ENCODE measurements at places on chromosomes 12 and 14.

DNA sequence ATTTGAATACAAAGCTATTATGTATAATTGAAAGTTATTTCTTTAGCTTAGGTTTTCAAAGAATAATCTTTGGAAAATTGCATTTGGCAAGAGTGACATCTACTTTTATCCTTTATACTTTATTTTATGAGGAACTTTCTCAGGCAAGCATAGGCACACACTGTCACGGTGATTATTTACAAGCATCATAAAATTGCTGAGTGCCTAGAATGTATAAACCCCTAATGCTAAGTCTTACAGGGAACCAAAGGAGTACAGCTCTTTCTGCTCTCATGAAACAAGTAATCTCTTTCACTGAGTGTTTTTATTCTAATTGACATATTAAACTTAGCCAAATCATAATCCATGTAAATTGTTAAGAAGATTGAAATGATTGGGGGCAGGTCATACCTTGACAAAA, 154.9 kb downstream of the FSCB start:
- no peak for DNase-seq

GRCh38 chr12:57416039-57416996, 14.5 kb downstream of the R3HDM2 start:
- no peak for DNase-seq

DNA sequence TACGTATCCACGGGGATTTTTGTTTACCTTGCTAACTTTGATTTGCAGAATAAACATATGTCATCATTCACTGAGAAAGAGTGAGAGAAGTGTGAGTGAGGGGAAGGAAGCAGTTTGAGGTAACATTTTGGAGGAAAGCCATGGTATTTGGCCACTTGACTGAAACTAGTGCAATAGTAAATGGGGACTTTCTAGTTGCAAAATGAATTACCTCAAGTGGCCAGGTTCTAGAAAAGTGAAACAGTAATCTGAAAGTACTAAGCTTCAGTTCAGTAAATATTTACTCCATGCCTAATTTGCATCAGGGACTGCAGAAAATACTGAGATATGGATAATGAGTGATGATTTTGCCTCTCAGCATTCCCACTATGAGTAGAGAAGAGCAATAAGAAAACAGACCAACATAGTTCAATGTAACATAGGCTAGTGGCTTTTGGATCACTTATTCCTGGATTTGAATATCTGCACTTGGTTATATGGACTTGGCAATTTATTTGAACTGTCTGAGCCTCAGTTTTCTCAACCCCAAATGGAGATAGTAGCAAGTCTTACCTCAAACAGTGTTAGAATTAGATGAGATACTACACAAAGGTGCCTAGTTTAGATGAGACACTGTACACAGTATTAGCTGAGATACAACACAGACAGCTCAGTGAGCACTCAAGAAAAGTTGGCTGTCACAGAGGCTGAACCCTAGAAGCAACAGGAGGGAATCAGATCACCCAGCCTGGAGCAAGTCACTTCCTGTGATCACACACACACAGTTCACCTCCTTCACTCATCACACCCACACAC, 439.1 kb downstream of the NPAS3 start:
- DNase-seq, result no peak

GRCh38 chr12:40325349-40325960, 100.7 kb downstream of the LRRK2 start:
- DNase-seq, result no peak

DNA sequence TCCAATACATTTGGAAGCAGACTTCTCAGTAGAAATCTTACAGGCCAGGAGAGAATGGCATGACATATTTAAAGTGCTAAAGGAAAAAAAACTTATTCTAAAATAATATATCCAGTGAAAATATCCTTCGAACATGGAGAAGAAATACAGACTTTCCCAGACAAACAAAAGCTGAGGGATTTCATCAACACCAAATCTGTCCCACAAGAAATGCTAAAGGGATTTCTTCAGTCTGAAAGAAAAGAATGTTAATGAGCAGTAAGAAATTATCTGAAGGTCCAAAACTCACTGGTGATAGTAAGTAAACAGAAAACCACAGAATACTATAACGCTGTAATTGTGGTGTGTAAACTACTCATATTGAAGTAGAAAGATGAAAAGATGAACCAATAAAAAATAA, 103.9 kb downstream of the INSM2 start:
- no peak for DNase-seq

- DNase-seq, result no peak
These were observed 111.1 kb downstream of the KITLG start for GRCh38 chr12:88469154-88469553.

- DNase-seq, result no peak
These were observed 3.0 kb downstream of the IL22 start for GRCh38 chr12:68250454-68250853.

- DNase-seq, result no peak
These were observed 79.6 kb upstream of the SLC38A2 start for GRCh38 chr12:46452061-46452615.

- peak; percentile 42 for DNase-seq
These were observed 47.0 kb upstream of the ERGIC2 start for GRCh38 chr12:29427964-29428363.

GRCh38 chr14:97824218-97824617, 1027.0 kb downstream of the VRK1 start:
- no peak for DNase-seq

- DNase-seq, result no peak
These were observed 5.6 kb upstream of the HEATR5A start for GRCh38 chr14:31425905-31426304.

DNA sequence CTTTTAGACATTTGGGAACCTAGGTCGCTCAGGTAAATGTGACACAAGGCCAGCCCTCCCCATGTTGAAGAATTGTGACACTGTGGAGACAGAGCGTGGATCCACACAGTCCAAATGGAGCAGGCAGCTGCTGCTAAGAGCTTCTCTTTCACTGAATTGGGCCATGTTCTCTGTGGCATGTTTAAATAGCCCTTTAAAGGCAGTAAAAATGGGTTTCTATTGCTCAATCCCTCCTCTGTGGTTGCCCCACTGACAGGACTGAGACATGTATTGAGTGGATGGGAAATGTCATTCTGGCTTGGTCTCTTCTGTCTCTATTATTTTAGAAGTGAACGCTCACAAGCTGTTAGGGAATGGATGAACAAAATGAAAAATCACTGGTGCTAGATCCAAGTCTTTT, 84.0 kb upstream of the PRICKLE1 start:
- no peak for DNase-seq

- no peak for DNase-seq
These were observed 16.6 kb upstream of the LRTM2 start for GRCh38 chr12:1803736-1804135.

DNA sequence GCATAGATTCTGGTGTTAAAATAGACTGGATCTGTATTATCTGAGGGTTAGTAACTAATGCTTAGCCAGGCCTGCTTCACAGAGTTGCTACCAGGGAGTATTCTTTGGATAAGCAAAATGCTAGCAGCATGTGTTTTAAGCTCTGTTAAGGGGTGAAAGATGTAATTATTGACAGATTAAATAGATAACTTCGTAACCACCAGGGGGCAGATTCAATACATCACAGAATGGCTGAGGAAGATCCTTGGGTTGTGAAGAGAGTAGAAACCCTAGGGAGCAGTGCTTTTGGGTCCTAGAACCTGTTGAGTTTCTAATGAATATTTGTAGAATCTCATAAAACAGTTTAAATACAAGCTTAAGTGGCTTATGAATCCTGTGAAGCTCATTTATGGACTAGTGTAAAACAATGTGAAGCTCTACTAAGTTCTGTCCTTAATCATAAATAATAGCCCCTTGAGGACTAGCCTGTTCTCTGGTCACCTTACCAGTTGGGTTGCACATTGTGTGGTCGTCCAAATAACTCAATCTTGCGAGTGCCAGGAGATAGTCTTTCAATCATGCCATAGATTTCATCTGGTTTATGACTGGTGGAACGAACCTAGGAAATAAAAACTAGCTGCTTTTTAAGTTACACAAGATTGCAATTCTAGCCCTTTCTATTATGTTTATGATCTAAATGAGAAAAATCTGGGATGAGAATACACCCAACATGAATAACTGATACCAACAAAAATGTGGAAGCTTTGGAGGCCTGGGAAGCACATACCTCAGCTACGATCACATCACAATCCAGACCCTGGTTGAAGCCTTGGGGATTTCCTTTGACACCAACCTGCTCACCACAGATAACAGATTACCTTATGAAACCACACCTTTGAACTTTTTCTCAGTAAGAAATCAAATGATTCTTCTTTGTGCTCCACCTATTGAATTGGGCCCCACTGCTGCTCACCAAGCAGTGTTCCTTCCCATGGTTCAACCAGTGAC, 12.3 kb downstream of the METTL3 start:
- peak; percentile 12 for DNase-seq

GRCh38 chr12:121718653-121719239, 6.2 kb downstream of the TMEM120B start:
- no peak for DNase-seq

GRCh38 chr12:112096667-112097066, 11.9 kb downstream of the NAA25 start:
- DNase-seq, result no peak

GRCh38 chr12:25401547-25402345, 151.0 kb upstream of the KRAS start:
- DNase-seq, result no peak

- no peak for DNase-seq
These were observed 12.3 kb upstream of the TFCP2 start for GRCh38 chr12:51185171-51185717.

GRCh38 chr12:54740882-54741281, 92.7 kb upstream of the DCD start:
- DNase-seq, result no peak

- DNase-seq, result no peak
These were observed 536 bp upstream of the WNT1 start for GRCh38 chr12:48977290-48978281.

- DNase-seq, result no peak
These were observed 77.2 kb downstream of the BAZ1A start for GRCh38 chr14:34797747-34798583.

DNA sequence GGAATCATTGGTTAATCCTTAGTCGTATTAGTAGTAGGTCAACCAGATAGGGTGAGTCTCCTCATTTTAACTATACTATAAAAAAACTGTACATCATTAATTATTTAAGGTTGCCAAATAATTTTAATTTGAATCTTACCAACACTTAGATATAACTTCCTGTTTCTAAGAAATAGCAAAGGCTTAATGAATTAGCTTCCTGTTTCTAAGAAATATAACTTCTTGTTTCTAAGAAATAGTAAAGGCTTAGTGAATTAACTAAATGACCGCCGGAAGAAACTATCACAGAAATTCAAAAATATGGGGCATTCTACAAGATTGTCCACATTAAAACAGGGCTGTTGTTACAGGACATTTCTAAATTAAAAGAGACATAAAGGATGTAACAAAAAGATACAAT, 392.9 kb upstream of the FOXG1 start:
- no peak for DNase-seq

GRCh38 chr12:111193496-111193895, 175.4 kb downstream of the PHETA1 start:
- no peak for DNase-seq

- DNase-seq, result no peak
These were observed 391.1 kb downstream of the PAWR start for GRCh38 chr12:79299447-79300198.

DNA sequence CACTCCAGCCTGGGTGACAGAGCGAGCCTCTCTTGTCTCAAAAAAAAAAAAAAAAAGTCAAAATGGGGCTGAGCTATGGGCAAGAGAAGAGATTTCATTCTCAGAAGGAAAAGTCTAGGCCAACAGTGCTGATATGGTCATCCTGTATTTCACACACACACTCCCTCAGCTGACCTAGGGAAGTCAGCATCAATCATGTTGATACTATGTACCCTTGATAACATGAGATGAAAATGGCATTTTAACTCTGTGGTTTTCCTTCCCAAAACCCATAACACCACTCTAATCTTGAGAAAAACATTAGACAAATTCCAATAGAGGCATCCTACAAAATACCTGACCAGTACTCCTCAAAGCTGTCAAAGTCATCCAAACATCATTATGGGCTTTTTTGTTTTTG, 2.3 kb upstream of the NEMP1 start:
- DNase-seq, result no peak

GRCh38 chr12:43169115-43169681, 382.8 kb downstream of the ADAMTS20 start:
- DNase-seq, result no peak

DNA sequence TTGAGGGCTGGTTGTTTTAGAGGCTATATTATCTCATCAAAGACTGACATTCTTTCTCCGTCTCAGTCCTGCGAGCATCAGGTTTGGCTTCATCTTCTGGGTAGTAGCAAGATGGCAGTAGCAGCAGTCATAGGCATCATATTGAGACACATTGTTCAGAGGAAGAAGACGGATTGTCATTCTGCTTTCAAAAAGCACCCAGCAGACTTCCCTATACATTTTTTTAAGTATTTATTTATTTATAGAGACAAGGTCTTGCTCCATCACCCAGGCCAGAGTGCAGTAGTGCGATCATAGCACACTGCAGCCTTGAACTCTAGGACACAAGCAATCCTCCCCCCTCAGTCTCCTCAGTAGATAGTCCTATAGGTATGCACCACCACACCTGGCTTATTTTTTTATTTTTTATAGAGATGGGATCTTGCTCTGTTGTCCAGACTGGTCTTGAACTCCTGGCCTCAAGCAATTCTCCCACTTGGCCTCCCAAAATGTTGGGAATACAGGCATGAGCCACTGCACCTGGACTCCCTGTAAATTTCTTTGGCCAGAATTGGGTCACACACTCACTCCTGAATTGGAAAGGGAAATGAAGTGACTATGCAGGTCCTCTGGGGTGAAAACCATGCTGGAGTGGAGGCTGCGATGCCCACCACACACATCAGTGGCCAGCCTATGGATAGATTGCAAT, 125.4 kb downstream of the SLC38A6 start:
- no peak for DNase-seq

DNA sequence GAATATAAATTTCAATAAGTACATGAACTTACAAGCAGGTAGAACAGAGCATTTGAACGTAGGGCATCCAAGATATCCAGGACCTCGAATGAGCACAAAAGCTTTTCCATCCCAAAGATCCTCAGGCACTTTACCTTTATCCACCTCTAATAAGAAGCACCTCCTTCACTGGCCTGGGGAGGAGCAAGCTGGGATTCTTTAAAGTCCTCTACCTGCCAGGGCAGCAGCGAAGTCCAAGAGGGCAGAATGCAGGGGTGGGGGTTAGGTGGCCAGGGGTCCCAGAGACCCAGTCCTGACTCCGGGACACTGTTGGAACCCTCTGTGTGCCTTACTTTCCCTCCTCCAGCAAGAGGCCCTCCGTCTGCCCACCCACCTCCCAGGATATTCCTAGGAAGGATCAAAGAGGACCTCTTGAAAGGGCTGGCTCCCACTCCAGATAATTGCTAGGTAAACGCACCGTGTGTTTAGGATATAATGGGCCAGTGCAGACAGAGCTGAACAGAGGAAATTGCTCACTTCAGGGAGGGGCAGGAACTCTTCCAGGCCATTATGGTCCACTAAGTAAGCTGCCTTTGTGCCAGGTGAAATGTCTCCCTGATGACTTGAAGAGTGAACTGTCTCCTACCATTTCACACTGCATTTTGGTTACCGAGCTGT, 68.1 kb downstream of the TTC9 start:
- DNase-seq, result no peak

All from GM19239 (cell line).